ENCODE measurements at places on chromosomes 6 and 20.

- DNase-seq: no peak
Measured at GRCh38 chr20:25225642-25226432, 22.0 kb upstream of the PYGB start.

GRCh38 chr20:35654415-35654814 is 10.3 kb downstream of the CPNE1 start:
- no peak for DNase-seq

DNA sequence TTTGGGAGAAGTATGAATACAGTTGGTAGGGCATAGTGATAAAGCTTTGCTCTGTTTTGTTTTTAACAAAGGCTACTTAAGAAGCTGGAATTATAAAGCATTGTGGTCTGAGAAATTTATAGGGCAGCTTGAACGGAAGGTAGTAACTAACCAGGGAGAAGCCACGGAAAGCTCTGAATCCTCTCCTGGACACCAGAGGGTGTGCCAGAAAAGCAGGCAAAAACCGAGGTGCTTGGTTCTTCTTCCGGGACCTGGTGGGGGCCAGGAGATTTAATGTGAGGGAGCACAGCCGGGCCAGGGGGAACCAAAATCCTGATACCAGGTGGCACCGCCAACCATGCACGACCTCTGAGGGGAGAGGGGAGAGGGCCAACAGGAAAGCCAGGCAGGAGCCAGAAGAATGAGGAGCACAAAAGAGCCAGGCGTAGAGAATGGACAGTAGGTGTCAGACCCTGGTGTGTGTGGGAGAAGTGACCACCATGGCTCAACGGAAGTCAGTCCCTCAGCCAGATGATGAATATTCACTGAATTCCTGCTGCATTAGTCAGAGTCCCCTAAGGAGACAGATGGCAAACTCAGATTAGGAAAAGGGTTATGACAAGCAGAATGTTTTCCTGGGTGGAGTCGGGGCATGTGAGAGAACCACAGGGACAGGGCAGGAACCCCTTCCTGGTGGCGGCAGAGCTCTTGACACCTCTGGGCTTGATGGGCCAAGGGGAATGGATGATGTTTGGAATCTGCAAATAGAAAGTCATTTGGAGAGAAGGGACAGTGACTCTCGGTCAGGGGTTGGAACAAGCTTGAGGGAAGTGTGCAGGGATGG is 262.3 kb downstream of the ZNF217 start:
- DNase-seq: no peak

DNA sequence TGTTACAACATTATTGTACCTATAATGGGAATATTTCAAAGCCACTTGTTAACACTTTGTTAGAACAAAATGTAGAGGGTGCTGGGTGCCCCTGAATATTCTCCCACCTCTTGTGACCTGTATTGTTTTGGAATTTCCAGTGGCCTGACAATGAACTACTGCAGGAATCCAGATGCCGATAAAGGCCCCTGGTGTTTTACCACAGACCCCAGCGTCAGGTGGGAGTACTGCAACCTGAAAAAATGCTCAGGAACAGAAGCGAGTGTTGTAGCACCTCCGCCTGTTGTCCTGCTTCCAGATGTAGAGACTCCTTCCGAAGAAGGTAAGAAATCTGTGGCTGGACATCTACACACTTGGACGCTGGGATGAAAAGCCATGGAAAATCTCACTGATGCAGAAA is 28.9 kb downstream of the PLG start:
- no peak for DNase-seq

DNA sequence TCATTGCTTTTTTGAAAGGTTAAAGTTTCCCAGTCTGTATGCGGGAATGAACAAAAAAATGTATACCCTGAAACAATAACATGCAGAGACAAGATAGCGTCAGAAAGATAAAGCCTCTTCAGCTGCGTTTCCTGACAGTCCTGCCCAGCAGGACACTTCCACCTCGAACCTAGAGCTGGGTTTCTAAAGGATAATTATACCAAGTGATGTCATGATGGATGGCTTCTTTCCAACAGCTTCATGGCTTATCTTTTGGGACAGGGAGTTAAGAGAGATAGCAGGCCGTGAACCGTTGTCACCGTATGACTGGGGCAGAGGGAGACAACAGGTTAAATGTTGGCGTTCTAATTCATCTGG is 267.6 kb upstream of the SGK1 start:
- no peak for DNase-seq

- DNase-seq: no peak
Measured at GRCh38 chr6:56659721-56660380, 17.2 kb upstream of the DST start.

- DNase-seq: no peak
Measured at GRCh38 chr6:143536461-143536865, 24.9 kb upstream of the FUCA2 start.
